Activated T-helper 17 cell treated with anti-CD3 and anti-CD28 coated beads, Interleukin-2, amount 50 U/mL, for 72 hours (primary cell): ENCODE measurements at places on chromosomes 12 and 14.
A peak's percentile ranks its signal among the peaks of the same experiment; 100 is the strongest.

GRCh38 chr12:48972952-48973483, 1.5 kb upstream of the WNT10B start:
- H3K27me3 ChIP-seq = peaks cover 23% of the 10 kb centered on the region
- peaks cover 29% of the 10 kb centered on the region for H3K4me1 ChIP-seq

GRCh38 chr12:13390381-13390861, 193.9 kb downstream of the EMP1 start:
- no peak overlapping the region for H3K27ac ChIP-seq
- H3K4me3 ChIP-seq = no peak overlapping the region
- H3K36me3 ChIP-seq = no peaks in the 10 kb centered on the region
- no peaks in the 10 kb centered on the region for H3K4me1 ChIP-seq
- peaks cover 5% of the 10 kb centered on the region for H3K27me3 ChIP-seq

DNA sequence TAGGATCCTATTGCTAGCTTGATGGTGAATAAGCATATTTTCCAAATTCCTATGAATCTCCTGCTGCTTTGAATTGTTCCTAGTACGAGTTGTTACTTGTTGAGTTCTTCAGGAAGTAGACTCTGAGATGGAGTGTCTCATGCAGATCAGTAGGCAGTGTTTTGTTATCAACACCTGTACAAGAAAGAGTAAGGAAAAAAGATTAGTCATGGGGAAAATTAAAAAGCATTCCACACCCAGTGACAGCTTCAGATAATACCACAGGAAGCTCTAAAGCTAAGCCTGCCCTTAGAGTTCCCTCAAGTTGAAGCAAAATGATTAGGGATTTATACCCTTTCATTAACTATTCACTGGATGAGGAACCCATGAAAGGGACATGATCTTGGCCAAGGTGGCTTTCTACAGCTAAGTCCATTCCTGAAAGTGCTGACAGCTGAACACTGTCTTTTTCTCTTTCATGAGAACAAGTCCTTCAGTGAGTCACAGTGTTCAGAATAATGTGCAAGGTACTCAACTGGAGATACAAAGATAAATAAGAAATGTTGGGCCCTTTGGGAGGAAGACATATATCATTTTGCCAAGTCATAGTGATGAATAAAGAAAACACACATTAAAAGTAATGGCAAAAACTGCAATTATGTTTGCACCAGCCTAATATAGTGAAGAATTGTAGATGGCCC, 49.1 kb downstream of the CCER1 start:
- ATAC-seq = no peak
- H3K4me1 ChIP-seq = no peaks in the 10 kb centered on the region

DNA sequence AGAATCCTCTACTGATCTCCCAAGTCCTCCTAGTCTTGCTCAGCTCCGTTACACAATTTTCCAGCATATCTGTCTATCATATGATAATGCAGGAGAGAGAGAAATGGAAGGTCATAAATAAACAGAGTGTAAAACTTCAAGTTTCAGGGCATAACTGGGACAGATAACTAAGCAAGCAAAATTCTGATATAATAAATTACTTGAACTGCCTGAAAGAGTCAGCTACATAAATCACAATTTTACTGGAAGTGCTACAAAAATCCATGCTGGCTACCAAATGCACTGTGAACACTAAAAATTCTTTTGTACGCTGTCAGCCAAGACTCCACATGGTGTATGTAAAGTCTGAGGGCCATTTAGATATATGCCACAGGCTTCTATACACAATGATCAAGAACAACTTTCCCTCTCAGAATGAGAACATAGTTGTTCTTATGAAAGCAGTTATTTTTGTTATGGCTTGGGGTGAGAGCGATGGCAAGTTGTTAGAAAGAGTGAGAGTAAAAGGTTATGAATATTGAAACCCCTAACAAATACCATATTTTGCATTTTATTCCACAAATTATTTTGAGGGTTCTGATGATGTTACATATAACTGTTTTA, 41.1 kb downstream of the GRIP1 start:
- H3K27me3 ChIP-seq = peaks cover 6% of the 10 kb centered on the region
- no peak overlapping the region for H3K4me3 ChIP-seq
- ATAC-seq = no peak
- H3K27ac ChIP-seq = no peak overlapping the region
- H3K4me1 ChIP-seq = no peaks in the 10 kb centered on the region

DNA sequence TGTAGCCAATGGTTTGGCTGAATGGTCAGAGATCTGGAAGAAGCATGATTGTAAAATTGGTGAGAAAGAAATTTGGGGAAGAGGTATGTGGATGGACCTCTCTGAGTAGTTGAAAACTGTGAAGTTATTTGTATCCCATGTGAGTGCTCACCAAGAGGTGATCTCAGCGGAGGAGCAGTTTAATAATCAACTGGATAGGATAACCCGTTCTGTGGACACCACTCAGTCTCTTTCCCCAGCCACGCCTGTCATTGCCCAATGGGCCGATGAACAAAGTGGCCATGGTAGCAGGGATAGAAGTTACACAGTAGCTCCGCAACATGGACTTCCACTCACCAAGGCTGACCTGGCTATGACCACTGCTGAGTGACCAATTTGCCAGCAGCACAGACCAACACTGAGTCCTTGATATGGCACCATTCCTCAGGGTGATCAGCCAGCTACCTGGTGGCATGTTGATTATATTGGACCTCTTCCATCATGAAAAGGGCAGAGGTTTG, 257.4 kb upstream of the ATXN7L3B start:
- no peak overlapping the region for H3K4me3 ChIP-seq
- no peaks in the 10 kb centered on the region for H3K27me3 ChIP-seq
- H3K27ac ChIP-seq = no peak overlapping the region

DNA sequence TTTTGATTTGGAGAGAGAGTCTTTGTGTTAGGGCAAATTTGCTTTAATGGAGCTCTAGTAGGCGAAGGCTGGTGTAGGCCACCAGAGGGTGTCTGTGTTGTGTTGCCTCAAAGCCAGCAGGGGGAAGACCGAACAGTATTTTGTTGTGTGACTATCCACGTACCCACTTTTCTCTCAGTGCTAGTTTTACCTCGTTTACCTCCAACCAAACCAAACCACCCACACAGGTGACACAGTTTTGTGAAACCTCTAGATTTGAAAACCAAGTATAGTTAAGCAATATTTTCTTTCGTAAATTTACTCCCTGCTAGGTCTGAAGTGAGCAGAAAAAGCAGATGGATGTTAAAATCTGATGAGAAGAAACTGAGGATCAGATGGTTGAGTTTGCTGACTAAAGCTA, 36.3 kb upstream of the NPFF start:
- H3K27me3 ChIP-seq = no peaks in the 10 kb centered on the region
- peaks cover 12% of the 10 kb centered on the region for H3K4me1 ChIP-seq
- H3K36me3 ChIP-seq = peaks cover 32% of the 10 kb centered on the region
- peak overlapping the region; percentile 57 for H3K4me3 ChIP-seq

DNA sequence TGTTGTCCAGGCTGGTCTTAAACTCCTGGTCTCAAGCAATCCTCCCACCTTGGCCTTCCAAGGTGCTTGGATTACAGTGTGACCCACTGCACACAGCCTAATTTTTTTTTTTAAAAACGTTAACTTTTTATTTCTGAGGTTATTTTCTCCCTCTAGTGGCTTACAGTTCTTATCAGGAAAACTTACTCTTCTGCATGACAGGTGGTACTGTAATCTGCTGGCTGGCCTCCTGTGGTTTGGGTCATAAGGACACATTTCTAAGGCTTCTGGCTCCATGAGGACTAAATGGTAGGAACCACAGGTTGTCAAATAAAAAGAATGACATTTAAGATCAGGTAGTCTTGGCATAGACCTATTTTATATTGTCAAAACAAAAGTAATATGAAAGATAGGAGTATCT, 7.7 kb upstream of the NCKAP1L start:
- no peaks in the 10 kb centered on the region for H3K27me3 ChIP-seq
- H3K27ac ChIP-seq = no peak overlapping the region
- ATAC-seq = no peak
- no peak overlapping the region for H3K4me3 ChIP-seq
